ENCODE measurements at places on chromosomes 5 and 9. TPM values are rescaled to one million over a fixed set of nuclear protein-coding genes. Genes with fewer than 3 reads are reported as not detected.

DNA sequence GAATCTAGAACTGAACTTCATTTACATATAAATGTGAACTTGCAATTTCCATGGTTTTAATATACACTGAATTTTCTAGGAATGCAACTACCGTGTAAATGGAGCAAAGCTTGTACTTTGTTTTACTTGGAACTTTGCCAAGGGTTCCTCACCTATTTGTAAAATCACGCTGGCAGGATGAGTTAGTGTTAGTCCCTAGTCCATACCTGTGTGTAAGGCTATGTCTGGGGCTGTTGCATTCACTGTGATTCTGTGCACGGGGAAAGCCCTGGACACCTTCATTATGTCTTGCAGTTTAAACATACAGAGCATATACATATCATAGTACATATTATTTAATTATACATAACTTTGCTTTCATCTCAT lies 119.9 kb downstream of the PAX5 start:
- no peak for DNase-seq

DNA sequence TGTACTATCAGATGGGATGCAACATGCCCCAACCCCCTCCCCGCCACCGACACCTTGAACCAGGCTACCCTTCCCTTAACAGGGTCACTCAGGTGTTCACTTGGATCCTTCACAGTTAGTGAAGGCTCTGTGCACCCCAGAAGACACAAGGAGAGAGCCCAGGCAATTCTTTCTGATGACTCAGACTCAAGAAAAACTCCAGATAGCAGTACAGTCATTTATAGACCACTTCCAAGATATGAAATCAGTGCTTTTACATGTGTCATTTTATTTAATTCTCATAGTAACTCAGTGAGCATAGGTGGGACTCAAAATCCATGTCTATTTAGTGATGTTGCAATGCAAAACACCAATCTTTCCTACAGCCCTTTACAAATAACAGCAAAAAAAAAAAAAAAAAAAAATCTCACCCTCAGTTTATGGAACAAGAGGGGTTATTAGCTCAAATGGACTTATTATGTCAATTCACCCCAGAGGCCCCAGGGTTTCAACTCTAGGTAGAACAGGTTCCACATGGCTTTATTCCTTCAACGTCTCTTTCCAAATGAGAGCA lies 71.9 kb downstream of the FOXD1 start:
- peak; percentile 25 for DNase-seq

- DNase-seq, result no peak
These were observed 141.7 kb upstream of the MARCHF11 start for GRCh38 chr5:16321284-16321683.

DNA sequence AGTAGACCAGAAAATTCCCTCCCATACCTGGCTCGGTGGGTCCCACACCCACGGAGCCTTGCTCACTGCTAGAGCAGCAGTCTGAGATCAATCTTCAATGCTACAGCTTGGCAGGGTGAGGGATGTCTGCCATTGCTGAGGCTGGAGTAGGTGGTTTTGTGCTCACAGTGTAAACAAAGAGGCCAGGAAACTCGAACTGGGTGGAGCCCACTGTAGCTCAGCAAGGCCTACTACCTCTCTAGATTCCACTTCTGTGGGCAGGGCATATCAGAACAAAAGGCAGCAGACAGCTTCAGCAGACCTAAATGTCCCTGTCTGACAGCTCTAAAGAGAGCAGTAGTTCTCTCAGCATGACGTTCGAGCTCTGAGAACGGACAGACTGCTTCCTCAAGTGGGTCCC lies 5.6 kb upstream of the GZMA start:
- no peak for DNase-seq

- DNase-seq, result no peak
These were observed 170.0 kb downstream of the PAPPA start for GRCh38 chr9:116323571-116323970.

- DNase-seq, result no peak
These were observed 24.0 kb downstream of the NNT start for GRCh38 chr5:43627028-43627427.

DNA sequence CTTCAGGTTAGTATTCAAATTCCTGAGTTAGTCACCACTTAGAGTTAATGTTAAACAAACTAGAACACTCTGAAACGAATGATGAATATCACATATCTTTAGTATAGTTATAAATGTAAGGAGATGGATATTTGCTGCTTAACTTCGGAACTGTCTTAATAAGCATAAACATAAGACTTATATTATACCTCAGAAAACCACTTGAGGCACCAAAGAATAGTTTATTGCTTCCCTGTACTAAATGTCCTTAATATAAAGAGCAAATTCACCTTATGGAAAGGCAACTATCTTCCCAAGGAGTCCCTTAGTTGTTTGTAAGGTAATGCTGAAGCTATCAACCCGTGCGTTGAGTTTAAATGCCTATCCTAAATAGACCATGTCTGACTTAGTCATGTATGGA lies 300.0 kb upstream of the ADAMTSL1 start:
- no peak for DNase-seq

- peak; percentile 99 for DNase-seq
These were observed 15.3 kb upstream of the NDST1 start for GRCh38 chr5:150492621-150493020.

DNA sequence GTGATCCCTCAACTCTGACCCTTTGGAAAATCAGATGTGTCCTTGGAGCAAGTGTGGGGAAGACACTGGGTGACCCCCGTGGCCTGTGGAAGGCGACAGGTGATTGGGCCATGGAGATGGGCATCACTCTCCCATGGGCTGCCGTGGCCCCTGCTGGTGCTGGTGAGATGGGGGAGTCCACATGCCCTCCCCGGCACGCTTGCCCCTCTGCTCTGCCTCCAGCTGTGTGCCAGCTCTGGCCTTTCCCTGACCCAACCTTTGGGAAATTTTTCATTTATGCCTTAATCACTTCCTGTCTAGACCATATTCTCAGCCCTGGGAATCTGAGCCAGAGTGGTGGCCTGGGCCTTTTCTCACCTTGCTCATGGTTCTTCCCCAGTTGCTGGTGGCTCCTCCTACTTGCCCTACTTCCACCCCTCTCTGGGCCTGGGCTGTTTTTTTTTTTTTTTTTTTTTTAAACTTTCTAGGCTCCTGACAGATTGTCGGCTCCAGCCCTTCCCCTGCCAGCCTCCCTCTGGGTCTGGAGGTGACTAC lies 56.6 kb downstream of the RGS3 start:
- no peak for DNase-seq

DNA sequence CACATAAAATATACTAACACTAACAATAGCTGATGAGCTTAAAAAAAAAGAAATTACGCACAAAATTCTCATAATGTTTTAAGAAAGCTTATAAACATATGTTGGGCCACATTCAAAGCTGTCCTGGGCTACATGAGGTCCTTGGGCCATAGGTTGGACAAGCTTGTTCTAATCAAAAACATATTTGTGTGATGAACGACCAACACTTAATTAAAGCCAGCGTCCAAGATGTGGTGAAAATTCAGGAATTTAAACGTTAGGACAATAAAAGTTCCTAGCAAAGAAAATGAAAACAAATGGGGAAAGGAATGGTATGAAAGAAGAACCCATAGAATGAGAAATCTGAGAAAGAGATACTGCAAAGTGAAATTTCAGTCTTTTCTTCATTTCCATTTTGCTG lies 429.6 kb upstream of the DMAC1 start:
- no peak for DNase-seq

- DNase-seq, result no peak
These were observed 30.7 kb downstream of the PPARGC1B start for GRCh38 chr5:149760854-149761187.

- DNase-seq, result no peak
These were observed 14.9 kb upstream of the PCSK1 start for GRCh38 chr5:96447949-96448348.

GRCh38 chr9:4538107-4538506 lies 47.8 kb downstream of the SLC1A1 start:
- DNase-seq, result no peak

DNA sequence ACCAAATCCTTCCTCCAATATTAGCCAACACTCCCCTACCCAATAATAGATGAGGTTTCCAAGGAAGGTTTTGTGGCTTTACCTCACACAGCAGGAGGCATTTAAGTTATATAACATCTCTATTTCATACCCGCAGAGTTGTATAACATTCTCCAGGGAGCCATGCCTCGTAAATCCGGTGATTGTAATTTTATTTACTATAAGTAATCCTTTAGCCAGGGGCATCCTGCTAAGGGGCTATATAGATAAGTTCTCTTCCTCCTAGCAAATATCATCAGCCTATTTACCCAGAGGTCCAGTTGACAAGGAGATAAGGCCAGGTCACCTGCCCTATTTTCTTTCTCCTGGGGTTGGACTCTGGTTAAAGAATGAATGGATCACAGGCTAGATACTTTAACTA lies 2051.0 kb downstream of the EFNA5 start:
- no peak for DNase-seq

DNA sequence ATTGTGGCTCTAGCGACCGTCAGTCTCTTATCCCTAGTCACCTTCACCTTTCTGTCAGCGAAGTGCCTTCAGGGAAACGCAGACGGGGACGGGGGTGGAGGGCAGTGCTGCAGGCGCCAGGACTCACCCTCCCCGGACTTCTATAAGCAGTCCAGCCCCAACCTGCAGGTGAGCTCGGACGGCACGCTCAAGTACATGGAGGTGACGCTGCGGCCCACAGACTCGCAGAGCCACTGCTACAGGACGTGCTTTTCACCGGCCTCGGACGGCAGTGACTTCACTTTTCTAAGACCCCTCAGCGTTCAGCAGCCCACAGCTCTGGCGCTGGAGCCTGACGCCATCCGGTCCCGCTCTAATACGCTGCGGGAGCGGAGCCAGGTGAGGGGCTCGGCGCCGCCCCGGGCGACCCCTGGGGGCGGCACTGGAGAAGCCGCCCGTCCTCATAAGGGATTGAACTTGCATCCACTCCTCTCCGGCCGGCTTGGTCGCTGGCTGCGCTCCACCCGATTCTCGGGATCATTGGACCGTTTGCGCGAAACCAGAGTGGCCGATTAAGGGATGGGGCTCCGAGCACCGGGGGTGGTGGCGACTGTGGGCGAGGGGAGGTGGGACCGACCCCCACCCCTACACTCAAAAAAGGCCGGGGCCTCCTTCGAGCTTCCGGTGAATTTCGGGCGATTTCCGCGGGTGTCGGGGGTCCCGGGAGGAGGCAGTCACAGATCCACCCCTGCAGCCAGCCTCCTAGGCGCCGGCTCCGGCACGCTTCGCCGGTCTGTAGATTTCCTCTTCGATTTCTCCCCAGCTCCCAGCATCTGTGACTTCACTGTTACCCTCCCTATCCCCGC lies 2.7 kb downstream of the PCDHGC5 start:
- no peak for DNase-seq

- DNase-seq, result no peak
These were observed 606 bp downstream of the EEIG1 start for GRCh38 chr9:127980060-127980705.

GRCh38 chr5:17398431-17398830 lies 99.6 kb upstream of the TAF11L2 start:
- DNase-seq, result peak; percentile 73

- no peak for DNase-seq
These were observed 767.9 kb upstream of the CTNND2 start for GRCh38 chr5:12672141-12672540.

DNA sequence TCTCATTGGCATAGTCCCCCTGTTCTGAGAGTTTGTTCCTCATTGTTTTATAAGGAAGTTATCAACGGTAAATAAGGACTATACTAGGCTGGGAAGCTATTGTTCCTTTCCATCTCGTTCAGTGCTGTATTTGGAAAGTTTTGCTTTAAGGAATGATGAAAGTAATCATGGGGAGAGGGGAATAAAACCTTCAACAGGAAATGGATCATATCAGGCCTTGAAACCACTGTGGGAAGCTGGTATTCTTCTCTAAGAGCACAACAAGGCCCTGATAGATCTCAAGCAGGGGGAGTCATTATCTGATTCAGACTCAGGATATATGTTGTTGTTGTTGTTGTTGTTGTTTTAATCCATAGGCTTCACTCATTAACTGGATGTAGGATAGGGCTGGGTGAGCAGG lies 474.5 kb downstream of the ENC1 start:
- DNase-seq, result no peak

GRCh38 chr5:103207653-103208052 lies 50.9 kb upstream of the MACIR start:
- no peak for DNase-seq

- no peak for DNase-seq
These were observed 3.3 kb upstream of the SMC5 start for GRCh38 chr9:70255486-70255885.

- DNase-seq, result no peak
These were observed 13.0 kb upstream of the PCDHAC2 start for GRCh38 chr5:140953234-140953633.

GRCh38 chr5:91495699-91496098 lies 112.6 kb upstream of the ARRDC3 start:
- no peak for DNase-seq

GRCh38 chr9:27771803-27772545 lies 198.7 kb upstream of the C9orf72 start:
- DNase-seq, result no peak

DNA sequence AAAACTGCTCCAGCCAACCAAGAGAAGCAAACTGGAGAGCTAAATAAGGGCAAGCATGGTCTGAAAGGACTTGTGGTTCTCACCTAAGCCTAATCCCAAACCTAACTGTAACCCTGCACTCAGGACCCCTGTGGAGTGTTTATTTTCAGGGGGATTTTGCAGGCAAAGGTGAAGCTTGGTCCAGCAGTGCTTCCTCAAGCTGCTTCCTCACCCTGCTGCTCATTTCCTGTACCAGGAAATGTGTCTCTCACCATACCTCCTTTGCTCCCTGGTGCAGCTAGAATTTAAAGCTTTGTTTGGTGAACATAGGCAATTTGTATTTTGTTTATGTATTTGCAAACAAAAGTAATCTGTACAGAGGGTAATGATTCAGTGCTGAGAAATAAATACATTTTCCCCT lies 50.2 kb downstream of the CARTPT start:
- no peak for DNase-seq

DNA sequence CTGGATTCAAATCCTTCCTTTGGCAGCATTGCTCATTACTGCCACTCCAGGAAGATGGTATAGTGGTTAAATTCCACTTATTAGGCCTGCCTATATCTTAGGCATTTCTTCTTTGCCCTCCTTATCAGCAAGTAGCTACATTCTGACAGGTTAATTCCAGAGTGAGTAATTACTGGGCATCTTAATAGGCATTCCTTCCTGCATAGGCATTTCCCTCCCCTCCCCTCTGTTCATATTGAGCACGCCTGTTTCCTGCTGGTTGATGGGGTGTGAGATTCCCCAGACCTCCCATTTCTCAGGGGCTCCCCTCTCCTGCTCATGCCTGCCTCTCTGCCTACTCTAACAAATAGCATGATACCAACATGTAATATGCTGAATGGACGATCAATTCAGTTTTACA lies 305.9 kb downstream of the CYLC2 start:
- no peak for DNase-seq

Gene ZNF608
- polyA plus RNA-seq, result 0.87 TPM

Gene PCDHAC2
- polyA plus RNA-seq, result 1.2 TPM

Gene FLT4
- polyA plus RNA-seq, result 0.03 TPM

Gene SPAG8
- polyA plus RNA-seq, result 0.06 TPM

Gene CDC20B
- polyA plus RNA-seq, result 0.03 TPM

Gene CCL28
- polyA plus RNA-seq, result 2.2 TPM

Gene TAF9
- polyA plus RNA-seq, result 167 TPM

Gene INSL4
- polyA plus RNA-seq, result not detected

Gene TPPP
- 2.5 TPM for polyA plus RNA-seq

Gene ANKRD18B
- polyA plus RNA-seq, result 16.9 TPM

Gene LCN15
- not detected for polyA plus RNA-seq

Gene WDR38
- not detected for polyA plus RNA-seq

Gene FOXD4L5
- 0.01 TPM for polyA plus RNA-seq

Gene PCA3
- not detected for polyA plus RNA-seq

Gene CAPSL
- polyA plus RNA-seq, result not detected

Gene TMEM267
- polyA plus RNA-seq, result 30.7 TPM

Measured in keratinocyte (primary cell).